ENCODE measurements at places on chromosomes 2 and 18.

DNA sequence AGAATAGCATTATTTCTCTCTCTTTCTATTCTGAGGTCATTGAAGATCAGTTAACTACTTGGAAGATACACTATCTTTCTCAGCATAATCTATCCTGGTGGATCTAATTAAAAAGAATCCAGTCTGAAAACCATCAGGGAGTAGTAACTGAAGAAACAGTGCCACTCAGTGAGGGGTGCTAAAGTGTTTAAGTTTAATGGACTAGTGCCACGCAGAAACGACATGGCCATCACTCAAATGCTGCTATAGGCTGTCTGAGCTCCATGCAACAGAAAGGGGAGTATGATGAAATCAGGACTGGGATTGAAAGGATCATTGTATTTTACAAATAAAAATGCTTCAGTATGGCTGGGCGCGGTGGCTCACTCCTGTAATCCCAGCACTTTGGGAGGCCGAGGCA lies 23.3 kb downstream of the LRRC30 start:
- DNase-seq, result no peak

DNA sequence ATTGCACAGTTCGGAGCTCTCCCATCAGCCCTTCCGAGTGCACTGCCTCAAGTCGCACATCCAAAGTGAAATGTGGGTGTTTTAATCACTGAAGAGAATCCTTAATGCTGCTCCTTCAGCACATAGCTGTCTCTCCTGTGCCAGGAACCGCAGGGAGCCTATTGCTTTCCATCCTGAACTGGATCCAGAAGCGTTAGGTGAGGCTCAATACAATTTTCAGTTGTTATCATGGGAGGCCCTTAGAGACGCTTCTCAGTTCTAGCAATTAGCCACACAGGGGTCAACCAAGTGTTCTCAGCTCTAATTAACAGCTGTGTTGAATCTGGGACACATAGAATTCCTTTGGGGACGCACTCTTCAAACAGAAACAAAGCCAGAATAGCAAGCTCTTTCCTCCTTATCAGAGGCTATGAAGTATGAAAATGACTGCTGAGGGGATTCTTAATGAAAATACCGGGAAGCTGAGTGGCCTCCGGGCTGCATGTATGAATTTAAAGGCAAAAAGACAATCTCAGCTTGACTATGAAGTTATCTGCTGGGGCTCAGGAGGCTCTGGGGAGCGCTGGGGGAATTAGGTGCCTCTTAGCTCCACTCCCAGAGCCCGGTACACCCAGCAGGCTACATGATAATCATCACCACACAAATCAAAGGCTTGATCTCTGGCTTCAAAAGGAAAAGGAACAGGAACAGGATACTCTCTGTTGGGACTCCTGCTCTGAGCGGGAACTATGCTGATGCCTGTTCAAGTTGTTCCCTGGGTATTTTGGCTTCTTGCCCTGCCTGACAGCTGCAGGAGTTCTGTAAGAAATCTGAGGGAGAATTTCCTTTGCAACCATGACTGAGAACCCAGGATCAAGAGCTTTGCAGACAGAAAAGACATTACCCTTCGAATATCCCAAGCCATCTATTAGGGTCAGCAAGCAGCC lies 55.4 kb upstream of the NCOA1 start:
- no peak for DNase-seq

DNA sequence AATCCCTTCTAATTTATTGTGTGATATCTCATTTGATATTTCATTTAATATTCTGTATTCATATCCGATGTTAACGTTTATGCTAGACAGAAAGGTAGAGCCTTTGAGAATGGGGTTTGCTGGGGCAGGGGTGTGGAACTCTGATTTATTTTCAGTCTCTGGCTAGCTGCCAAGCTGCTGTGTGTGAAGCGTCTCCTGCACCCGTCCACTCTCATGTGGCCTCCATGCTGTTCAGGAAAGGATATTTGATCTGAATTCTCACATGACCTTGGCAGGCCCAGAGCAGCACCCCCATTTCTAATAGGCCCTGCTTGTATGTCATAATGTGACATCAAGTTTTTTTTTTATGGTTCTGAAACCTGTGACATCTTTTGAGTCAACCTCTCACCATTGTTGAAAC lies 1.6 kb downstream of the IL1R1 start:
- DNase-seq, result no peak

DNA sequence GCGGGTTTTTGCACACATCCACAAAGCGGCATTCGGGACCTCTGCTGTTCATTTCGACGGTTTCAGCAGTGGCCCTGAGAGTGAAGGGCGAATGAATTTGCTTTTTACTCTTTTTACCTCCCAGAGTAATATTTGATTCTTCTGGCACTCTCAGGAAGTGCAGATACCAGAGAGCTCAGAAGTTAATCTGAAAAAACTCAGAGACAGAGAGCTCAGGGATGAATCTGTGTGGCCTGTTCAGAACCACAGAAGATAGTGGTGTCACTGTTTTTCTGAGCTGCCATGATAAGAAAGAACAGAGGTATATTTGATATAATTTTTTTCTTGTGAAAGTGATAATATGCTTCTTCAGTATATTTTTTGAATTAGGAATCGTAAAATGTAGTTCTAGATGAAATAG lies 129.3 kb downstream of the MBP start:
- no peak for DNase-seq

GRCh38 chr2:107582487-107582886 lies 244.2 kb upstream of the RGPD4 start:
- DNase-seq, result no peak

DNA sequence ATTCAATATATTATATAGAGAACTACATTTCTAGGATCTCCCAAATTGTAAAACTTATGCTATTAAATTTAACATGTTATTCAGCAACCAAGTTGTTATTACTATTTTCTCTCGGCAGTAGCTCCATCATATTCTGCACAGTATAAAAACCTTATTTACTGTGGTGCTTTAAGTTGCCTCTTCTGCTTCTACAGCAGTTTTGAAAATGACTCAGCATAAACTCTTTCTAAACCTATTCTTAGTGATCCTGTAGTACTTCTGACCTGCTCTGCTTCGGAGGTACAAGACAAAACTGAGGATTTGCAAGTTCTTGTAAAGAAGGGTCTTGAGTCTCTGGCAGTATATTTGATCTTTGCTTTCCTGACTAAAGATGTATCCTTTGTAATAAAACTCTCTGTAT lies 567.2 kb downstream of the TMX3 start:
- no peak for DNase-seq

DNA sequence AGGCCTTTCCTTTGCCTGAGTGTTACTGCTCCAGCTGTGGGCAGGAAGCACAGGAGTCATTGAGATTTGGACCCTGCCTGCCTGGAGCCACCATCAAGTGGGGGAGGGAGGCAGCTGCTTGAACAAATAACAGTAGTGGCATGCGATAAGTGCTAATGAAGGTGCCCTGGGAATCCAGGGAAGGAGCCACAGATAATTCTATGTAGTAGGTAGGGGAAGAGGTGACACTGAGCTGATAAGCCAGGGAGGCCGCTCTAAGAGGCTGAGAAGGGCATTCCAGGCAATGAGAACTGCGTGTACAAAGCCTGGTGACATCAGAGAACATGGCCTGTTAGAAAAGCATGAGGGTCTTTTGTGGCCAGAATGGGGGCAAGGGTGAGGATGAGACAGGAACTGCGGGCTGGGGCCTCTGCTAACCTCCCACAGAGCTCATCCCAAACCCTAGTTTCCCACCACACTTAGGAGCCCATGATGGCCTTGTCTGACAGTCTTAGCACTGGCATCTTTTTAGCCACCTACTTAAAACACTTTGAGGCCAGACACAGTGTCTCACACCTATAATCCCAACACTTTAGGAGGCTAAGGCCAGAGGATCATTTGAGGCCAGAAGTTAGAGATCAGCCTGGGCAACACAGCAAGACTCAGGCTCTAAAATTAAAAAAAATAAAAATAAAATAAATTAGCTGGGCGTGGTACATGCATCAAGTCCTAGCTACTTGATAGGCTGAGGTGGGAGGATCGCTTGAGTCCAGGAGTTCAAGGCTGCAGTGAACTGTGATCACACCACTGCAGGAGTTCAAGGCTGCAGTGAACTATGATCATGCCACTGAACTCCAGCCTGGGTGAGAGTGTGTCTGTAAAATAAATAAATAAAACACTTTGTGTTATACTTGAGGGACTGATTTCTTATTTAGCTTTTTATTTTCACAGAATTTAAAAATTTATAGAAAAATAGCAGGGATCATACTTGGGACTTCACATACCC lies 58.9 kb downstream of the TET3 start:
- DNase-seq, result no peak

GRCh38 chr2:193114827-193115226 lies 920.1 kb upstream of the TMEFF2 start:
- no peak for DNase-seq

GRCh38 chr18:80253236-80253635 lies 5.9 kb upstream of the PARD6G start:
- DNase-seq, result no peak

- DNase-seq, result no peak
Observed at GRCh38 chr2:33064349-33064801, 117.6 kb downstream of the LTBP1 start.

DNA sequence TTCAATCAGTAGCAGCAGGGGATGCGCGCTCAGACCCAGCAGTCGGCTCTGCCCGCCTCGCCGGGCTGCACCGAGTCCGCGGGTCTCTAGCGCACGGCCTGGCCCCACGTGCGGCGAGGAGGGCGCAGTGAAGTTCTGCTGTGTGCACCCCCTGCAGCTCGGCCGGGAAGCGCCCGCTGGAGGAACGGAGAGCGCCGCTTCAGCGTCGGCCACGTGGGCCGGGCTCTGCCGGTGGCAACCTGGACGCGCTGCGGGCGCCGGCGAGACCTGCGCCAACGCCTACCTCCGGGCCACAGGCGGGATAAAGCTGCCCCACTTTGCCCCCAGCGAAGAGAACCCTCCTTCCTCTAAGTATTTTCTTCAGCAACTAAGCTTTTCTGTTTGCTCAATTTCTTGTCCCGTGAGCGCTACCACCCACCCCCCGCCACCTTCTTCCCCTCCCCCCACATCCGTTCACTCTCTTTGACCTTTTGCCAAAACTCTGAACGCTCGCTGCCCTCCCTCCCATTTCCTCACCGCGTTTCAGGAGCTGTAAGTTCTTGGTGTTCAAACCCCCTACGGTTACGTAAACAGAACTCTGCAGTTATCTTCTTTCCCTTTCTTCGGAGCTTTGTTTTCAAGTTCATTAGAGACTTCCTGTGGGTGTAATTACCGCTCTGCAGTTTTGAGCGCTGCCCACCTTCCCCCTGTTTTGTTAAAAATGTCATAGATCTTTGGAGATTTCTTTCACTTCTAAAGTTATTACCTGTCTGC lies 42.6 kb upstream of the EDAR start:
- DNase-seq, result peak; percentile 84

DNA sequence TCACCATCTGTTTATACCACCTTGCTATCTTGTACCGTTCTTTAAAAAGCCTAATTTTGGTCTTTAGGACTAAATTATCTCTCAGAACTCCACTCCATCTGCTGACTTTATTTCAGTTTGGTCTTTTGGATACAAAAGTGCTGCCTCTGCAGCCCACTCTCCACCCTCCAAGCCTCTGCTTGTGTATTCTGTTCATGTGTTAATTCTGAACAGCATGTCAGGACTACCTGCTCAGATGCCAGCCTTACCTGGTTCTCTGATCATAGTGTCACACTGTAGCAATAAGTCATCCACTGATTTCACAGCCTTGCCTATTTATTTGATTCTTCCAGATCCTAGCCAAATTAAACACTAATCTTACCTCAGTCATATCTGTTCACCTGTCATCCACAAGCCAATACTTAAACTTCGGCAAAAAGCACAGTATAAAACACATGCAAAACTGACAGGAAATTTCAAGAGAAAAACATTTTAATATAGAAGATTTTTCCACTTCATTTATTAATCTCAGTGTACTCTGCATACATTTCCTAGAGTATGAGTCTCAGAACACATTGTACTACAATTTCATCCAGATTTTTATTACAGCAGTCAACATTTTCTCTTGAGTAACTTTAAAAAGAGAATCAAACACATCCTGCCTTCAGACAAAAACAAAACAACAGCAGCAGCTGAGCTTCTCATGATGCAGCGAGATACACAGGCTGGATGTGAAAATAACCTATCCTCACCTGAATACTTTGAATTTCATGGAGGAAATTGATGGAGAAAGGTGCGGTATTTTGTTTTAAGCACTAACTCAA lies 64.9 kb downstream of the PPP1R1C start:
- no peak for DNase-seq

GRCh38 chr18:9952633-9953416 lies 39.0 kb downstream of the VAPA start:
- no peak for DNase-seq

GRCh38 chr2:110858135-110858725 lies 125.9 kb downstream of the ACOXL start:
- peak; percentile 50 for DNase-seq

DNA sequence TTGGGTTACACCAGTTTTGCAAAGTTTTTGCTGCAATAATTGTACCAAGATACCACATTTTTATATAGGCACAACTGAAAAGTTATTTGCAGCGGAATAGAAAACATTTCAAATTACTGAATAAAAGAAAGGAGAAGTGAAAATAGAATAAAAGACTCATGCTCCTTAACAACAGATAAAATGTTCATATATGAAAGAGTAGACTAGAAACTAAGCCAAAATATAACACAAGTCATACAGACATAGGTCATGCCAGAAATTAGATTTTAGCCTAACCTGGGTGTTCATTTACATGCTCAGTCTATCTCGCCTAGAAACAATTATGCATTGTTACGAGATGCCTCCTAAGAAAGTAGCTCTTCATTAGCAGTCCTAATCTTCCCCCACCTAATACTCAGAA lies 16.4 kb upstream of the MAP3K20 start:
- no peak for DNase-seq

DNA sequence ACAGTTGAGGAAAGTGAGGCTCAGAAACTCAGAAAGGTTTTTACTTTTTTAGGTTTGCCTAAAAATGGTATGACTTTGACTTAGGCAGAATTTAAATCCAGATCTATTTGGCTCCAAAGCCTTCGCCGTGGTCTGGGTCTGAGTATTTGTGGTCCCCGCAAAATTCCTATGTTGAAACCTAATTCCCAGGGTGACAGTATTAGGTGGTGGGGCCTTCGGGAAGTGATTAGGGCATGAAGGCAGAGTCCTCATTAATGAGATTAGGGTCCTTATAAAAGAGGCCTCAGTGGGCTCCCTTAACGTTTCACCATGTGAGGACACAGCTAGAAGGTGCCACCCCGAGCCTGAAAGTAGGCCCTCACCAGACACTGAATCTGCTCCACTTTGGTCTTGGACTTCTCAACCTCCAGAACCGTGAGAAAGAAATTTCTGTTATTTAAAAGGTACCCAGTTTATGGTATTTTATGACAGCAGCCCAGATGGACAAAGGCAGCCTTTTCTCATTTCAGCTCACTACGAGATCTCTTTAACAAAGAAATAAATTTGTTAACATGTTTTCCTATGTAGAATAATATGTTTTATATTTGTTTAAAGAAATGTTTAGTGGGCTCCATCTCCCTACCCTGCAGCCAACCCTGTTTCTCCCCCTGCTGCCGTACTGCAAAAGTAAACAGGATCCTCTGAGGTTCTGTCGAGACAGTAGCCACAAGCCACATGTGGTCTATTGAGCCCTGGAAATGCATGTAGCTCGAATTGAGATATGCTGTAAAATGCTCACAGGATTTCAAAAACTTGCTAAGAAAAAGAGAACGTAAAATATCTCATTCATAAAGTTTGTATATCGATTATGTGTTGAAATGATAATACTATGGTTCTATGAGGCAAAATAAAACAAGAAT lies 80.6 kb downstream of the MOGAT1 start:
- no peak for DNase-seq

Data from T-helper 2 cell (primary cell).